Activated T-helper 9 cell treated with anti-CD3 and anti-CD28 coated beads, Interleukin-2, amount 50 U/mL, for 16 hours (primary cell): ENCODE measurements at places on chromosomes 12 and 14.

GRCh38 chr12:54207539-54208294 lies 18.9 kb upstream of the SMUG1 start:
- DNase-seq, result peak; percentile 64

- no peak for DNase-seq
Measured at GRCh38 chr12:127785986-127786590, 480.9 kb upstream of the TMEM132C start.

GRCh38 chr12:116616536-116617248 lies 57.5 kb downstream of the MAP1LC3B2 start:
- DNase-seq, result no peak

DNA sequence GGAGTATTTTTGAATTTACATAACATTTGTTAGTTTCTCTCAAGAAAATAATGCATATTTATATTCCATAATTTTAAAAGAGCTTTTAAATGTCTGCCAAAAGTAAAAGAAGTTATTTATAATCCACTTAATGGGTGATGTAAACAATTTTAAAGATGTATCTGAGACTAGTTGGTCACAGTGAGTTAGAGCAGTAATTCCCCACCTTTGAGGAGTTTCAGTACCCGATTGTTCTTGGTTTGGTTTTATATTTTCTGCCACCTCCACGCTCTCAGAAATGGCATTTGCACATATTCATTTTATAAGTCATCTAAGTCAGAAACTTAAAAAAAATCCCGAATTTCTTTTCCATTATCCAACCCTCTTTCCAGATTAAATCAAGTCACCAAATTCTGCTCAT lies 153.2 kb downstream of the SLC35F4 start:
- no peak for DNase-seq

DNA sequence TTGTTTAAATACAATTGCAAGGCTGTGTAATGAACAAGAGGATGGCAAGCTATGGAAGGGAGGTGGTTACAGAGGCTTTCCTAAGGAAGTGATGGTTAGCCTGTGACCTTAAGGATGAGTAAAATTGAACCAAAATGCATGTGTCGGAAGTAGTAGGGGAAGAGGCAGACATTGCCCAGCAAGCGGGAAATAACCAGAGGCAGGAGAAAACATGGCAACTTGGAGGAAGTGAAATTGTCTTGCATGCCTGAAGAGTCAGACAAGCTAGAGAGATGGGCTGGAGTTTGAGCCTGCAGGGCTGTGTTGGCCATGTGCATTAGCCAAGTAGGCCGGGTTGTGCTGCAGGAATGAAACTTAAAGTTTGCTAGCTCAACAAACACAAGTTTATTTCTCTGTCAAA lies 96.2 kb downstream of the BTG1 start:
- no peak for DNase-seq

DNA sequence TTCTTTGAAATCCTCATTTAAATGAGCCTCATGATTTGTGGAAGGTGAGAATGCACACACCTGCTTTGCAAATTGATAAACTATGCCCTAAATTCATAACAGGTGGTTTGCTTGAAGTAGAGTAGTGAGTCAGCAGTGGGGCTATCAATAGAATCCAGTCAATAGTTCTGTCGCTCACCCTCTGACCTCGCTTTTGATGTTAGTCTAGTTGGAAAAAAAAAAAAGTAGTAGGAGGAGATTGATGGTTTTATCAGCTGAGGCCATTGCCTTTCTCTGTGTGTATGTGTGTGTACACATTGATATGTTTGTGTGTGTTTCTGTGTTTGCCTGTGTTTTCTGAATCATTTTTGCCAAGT lies 267.3 kb downstream of the SNAPC1 start:
- DNase-seq, result no peak

GRCh38 chr12:64678835-64679234 lies 68.5 kb downstream of the RASSF3 start:
- DNase-seq, result no peak

GRCh38 chr14:76097547-76097946 lies 54.2 kb upstream of the GPATCH2L start:
- DNase-seq, result no peak

DNA sequence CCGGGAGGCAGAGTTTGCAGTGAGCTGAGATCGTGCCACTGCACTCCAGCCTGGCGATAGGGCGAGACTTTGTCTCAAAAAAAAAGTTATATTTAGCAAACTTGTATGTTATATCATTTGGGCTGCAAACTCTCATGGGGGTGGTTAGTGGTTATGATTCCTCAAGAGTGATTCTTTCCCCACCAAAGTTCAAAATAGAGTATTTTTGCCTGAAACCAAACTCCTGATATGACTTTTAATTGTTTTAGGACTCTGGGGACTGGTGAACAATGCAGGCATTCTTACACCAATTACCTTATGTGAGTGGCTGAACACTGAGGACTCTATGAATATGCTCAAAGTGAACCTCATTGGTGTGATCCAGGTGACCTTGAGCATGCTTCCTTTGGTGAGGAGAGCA lies 18.6 kb downstream of the HSD17B6 start:
- no peak for DNase-seq

- DNase-seq, result no peak
Measured at GRCh38 chr12:40098406-40099145, 7.3 kb downstream of the SLC2A13 start.

DNA sequence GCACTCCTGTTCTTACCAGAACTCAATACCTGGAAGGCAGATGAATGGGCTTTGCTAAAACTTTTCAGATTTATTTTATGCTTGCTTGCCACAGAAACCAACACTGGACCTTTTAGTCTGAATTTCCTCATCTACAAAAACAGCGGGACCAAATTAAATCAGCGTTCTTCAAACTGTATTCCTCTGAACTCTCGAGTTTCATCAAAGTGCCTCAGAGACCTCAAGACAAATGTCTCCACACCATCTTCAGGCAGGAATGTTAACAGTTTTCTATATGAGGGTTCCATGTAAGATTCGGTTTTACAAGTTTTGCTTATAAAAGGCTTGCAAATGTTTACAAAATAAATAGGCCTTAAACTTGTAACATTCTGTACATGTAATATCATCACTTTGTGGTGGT lies 74.6 kb downstream of the MED13L start:
- no peak for DNase-seq

DNA sequence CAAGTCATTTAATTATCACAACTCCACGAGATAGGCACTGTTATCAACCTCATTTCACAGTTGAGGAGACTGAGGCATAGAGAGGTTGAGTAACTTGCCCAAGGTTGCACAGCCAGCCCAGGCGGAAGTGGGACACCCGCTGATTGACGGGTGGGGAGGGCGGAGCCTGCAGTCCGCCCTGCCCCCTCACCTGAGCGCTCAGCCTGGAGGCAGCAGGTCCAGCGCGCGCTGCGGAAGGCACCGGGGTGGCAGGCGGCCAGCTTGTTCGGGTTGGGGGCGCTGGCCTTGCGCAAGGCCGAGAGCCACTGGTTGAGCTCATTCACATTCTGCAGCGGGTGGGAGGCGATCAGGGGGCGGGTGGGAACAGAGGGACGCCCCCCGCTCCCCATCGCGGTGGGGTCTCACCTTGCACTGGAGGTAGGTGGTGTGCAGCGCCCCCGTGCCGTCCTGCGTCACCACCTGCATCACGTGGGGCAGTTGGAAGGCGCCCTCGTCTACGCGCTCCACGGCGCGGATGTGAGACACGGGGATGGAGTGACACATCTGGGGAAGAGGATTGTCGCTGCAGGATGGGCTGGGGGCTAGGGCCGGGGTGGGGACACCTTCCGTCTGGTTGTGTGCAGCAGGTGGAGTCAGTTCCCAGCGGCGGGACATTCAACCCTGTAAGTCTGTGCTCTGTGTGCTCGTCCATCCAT lies 31.7 kb downstream of the RASAL1 start:
- DNase-seq, result peak; percentile 46

GRCh38 chr12:107912421-107913004 lies 138.0 kb downstream of the ASCL4 start:
- peak; percentile 31 for DNase-seq

- no peak for DNase-seq
Measured at GRCh38 chr14:68606176-68606575, 186.7 kb downstream of the ZFP36L1 start.

DNA sequence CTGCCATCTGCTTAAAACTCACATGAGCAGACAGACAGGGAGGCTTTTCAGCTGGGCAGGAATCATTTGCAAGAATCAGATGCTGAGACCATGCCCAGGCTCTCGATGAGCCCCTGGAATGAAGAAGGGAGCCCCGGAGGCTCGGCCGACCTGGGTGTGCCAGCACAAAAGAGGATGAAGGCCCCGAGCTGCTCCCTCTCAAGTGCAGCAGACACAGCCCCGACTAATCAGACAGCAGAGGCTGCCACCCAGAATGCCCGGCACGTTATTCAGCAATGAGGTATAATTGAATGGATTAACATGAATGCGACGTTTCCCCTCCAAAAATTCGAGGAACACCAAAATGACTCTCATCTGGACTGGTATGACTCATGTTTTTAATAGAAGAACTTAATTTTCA lies 58.9 kb downstream of the BCL11B start:
- DNase-seq, result no peak

DNA sequence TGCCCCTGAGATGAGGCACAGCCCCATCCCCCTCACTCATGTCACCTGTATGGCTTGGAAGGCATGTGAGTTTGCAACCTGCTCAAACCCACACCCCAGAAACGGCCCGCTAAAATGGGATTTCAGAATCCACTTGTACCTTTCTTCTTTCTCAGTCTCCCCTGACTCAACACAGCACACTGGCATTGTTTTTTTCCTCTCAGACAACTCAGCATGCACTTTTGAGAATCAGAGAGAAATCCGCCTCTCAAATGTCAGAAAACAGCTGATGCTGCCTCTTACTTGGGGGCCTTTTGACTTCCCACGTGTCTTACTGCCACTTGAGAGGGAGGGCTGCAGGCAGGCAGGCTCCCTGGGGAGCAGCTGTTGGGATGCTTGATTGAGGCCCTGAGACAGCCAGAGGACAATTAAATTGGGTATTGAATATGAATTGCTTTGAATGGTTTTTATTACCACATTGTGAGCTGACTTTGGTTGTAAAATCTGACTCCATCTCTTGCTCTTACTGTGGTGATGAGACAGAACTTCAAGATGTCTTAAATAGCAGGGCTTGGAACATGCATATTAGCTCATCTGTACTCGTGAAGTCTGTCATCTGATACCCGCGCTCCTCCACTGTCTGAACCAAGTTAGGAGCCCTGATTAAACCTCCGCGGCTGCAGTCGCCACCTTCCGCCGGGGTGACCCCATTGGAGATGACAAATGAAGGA lies 96.6 kb downstream of the APAF1 start:
- no peak for DNase-seq

- DNase-seq, result no peak
Measured at GRCh38 chr14:85319101-85319500, 210.8 kb upstream of the FLRT2 start.

GRCh38 chr12:3034067-3034750 lies 43.0 kb upstream of the TSPAN9 start:
- DNase-seq, result no peak

GRCh38 chr14:70436867-70437266 lies 15.1 kb upstream of the ADAM21 start:
- DNase-seq, result no peak

DNA sequence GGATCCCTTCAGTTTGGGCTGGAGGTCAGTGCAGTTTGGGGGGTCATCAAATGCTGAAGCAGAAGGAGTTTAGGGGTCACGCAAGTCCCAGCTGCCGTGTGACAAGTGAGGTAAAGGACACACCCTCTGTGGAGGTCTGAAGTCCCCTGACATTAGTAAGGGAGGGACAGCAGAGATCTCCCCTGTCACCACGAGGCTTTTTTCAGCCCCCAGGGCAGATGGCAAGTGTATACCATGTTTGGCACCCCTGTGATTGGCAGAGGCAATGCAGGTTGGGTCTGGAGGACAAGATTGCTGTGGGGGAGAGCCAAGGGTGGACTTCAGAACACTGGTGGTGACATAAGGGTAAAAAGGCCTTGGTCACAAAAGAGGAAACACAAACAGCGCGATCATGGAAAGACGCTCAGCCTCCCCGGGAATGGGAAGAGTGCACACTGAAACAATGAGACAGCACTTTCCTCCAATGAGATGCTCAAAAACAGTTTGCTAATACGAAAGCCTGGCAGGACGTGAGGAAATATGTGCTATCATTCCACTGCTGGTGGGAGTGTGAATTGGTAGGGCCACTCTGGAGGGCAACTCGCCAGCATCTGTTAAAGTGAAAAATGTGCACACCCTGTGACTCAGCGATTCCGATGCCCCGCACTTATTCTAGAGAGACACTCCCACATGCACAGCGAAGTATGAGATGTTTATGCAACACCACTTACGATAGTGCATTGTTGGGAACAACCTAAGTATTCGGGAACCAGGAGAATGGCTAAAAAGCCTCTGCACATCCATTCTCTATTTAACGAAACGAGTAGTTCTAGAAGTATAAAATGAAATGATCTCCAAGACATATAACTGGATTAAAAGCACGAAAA lies 14.4 kb upstream of the CD27 start:
- DNase-seq, result no peak

DNA sequence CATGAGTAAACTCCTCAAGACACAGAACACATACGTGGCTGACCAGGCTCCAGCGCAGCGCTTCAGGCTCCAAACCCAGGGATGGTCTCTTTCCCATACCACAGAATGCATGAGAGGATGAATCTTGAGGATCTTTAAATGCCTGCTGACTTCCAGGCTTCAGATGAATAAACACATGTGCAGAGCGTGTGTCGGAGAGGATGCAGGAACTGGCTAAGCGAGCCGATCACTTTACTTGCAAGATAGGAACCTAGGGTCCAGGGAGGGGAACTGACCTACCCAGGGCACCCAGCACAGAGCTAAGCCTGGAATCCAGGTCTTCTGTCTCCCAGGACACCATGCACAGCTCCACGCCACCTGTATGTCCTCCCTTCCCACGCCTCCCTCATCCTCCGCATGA lies 209.8 kb downstream of the BCL11B start:
- DNase-seq, result no peak

GRCh38 chr14:69519204-69520100 lies 34.9 kb downstream of the PLEKHD1 start:
- DNase-seq, result no peak

- no peak for DNase-seq
Measured at GRCh38 chr12:16531621-16532020, 74.3 kb downstream of the LMO3 start.

- DNase-seq, result no peak
Measured at GRCh38 chr12:4056910-4057845, 184.0 kb upstream of the PARP11 start.

- peak; percentile 29 for DNase-seq
Measured at GRCh38 chr12:6266971-6267721, 43.3 kb upstream of the PLEKHG6 start.

DNA sequence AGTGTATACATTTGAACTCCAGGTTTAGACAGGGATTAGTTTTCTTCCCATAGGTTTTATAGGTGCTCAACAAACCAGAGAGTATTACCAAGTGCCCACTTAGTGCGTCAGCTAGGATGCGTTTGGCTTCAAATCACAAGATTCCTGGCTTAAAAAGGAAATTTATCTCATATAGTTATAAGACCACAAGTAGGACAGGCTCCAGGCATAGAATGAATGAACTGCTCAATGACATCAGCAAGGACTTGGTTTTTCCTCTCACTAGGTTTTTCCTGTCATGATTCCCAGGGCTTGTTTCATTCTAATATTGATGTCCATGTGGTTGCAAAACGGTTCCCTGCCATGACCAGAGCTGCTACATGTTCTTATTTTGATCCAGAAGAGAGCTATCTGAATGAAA lies 6.1 kb upstream of the IRAK3 start:
- DNase-seq, result no peak
